ENCODE measurements at places on chromosomes 13 and 19. TPM values are rescaled to one million over a fixed set of nuclear protein-coding genes. Genes with fewer than 3 reads are reported as not detected.

- H3K27me3 ChIP-seq = no peaks in the 10 kb centered on the region
- peak; percentile 98 for DNase-seq
- H3K4me1 ChIP-seq = peaks cover 5% of the 10 kb centered on the region
Measured at GRCh38 chr19:55624109-55625003, at the start of gene ZNF784. TSS of gene ZNF784 (minus strand) at chr19:55624566. CDS start at chr19:55624561, 5 bp downstream.

DNA sequence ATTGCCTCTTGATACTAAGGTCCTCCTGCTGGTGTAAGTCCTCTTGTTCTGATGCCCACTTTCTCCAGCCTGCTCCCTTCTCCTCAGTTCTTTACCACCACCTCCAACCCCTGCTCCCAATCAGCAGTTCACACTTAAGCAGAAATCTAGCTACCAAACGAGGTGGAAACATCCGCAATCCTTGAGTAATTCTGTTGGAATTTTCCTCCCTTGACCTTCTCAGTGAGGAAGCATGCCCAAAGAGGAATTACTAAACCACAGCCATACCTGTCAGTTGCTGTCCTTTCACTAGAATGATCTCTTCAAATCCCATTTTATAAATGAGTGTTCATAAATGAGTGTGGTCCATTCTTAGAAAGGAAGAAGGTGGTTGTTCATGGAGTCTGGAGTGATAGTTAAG lies 289.9 kb downstream of the DACH1 start:
- no peaks in the 10 kb centered on the region for H3K4me1 ChIP-seq
- no peaks in the 10 kb centered on the region for H3K36me3 ChIP-seq
- H3K27me3 ChIP-seq = no peaks in the 10 kb centered on the region
- H3K4me3 ChIP-seq = no peak overlapping the region

DNA sequence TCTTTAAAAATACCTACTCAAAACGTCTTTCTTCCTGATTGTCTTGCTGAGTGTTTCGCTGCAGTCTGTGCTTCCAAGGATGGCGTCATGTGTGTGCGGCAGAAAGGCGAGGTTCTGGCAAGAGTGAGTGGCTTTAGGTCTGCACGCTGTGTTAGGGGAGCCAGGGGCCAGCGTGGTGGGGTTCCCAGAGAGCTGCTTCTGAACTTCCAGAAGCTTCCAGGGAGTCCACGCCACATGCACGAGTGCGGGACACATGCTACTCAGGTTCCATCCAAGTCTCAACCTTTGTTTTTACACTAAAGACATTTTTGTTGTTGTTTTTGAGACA lies 67.9 kb downstream of the ATP11A start:
- peaks cover 27% of the 10 kb centered on the region for H3K4me1 ChIP-seq
- no peaks in the 10 kb centered on the region for H3K36me3 ChIP-seq
- no peak overlapping the region for H3K4me3 ChIP-seq
- no peaks in the 10 kb centered on the region for H3K27me3 ChIP-seq
- no peak for DNase-seq
- peak overlapping the region; percentile 86 for H3K27ac ChIP-seq

GRCh38 chr19:43489310-43489709 lies 15.2 kb downstream of the PHLDB3 start:
- H3K4me1 ChIP-seq = no peaks in the 10 kb centered on the region
- H3K27me3 ChIP-seq = no peaks in the 10 kb centered on the region
- no peak overlapping the region for H3K4me3 ChIP-seq

The LILRB3 gene
- not detected for total RNA-seq

The ZNF420 gene
- 19.8 TPM for total RNA-seq

The C19orf38 gene
- 0.62 TPM for total RNA-seq
